ENCODE measurements at places on chromosomes 11 and 22. TPM values are rescaled to one million over a fixed set of nuclear protein-coding genes. Genes with fewer than 3 reads are reported as not detected.

The APOBEC3A gene
- total RNA-seq, result not detected

- H3K4me3 ChIP-seq, result no peak overlapping the region
- no peak for DNase-seq
- no peaks in the 10 kb centered on the region for H3K27me3 ChIP-seq
- no peak overlapping the region for H3K27ac ChIP-seq
- peaks cover 27% of the 10 kb centered on the region for H3K4me1 ChIP-seq
Measured at GRCh38 chr11:130122141-130122575, 37.4 kb upstream of the ST14 start.

DNA sequence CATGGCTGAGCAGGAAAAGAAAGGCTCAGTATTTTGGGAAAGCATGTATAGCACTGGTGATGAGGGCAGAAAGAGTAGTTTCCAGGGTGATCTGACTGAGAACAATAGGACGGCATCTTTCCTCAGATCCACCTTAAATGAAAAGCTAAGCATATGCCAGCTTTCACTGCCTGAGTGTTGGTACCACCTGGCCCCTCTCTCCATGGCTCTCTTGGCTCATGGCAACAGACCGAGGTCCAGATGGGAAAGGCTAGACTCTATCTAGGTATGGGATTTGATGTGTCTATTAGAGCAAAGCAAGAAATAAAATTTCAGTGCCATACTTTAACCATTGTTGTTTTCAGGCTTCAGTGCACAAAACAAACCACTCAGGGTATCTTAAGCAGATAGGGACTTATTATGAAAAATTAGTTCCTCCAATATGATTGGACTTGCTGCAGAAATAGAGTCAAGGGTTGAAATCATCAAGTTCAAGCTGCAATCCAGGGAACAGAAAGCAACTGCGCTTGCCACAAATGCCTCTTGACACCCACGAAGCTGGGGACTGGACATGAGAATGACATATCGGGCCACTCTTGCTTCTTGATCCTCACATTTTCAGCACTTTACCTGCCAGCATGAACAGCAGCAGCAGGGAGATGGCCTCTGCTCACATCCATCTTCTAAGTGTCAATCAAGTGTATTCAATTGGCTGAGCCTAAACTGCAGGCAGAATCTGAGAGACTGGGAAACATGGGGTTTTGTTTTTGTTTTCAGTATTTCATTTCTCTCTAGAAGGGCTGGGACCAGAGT, 64.0 kb upstream of the SNX19 start:
- H3K27me3 ChIP-seq, result no peaks in the 10 kb centered on the region
- H3K27ac ChIP-seq, result no peak overlapping the region
- H3K4me1 ChIP-seq, result no peaks in the 10 kb centered on the region
- no peak overlapping the region for H3K4me3 ChIP-seq

The NRIP3 gene
- total RNA-seq, result 1.4 TPM

DNA sequence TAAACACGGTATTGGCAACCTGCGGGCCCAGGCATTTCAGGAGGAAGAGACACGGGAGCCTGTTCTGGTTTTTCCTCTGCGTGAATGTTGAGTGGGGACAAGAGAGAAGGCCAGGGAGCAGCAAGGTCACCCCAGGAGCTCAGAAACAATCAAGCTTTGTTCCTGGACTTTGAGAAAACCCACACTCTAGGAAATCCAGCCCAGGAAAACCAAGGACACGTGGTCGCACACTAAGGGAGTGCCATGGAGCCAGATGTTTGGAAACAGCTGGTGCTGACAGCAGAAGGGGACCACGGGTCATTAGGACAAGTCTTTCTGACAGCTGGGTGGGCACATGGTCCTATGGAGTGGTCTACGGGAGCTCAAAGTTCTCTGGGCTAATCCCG, 44.1 kb downstream of the MYH9 start:
- DNase-seq, result no peak
- H3K4me3 ChIP-seq, result no peak overlapping the region
- peaks cover 90% of the 10 kb centered on the region for H3K4me1 ChIP-seq

The ADAMTS8 gene
- total RNA-seq, result not detected

DNA sequence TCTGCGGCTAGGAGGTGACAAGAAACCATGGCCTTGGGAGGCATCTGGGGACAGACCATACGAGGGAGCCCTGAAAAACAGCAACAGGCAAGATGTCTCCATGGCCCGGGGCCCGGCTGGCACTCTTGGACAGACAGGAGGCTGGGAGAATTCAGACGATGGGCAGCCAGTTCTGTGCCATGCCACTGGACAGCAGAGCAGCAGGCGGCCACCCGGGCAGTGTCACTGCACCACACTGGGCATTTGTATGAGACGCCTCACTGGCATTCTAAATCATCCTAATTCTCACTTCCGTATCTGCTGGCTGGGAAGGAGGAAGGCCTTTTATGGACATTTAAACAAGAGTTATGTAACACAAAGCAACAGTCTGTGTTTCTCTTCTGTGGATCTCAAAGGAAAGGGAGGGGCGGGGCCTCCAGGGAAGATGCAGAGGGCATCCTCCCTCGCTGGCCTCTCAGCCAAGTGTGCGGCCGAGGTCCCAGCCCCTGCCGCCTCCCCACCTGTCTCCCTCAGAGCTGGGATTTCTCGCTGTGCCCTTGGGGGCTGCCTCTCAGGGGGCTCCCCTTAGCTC, 350.3 kb downstream of the SHANK2 start:
- H3K4me1 ChIP-seq, result no peaks in the 10 kb centered on the region
- no peak overlapping the region for H3K4me3 ChIP-seq
- H3K27ac ChIP-seq, result no peak overlapping the region
- H3K36me3 ChIP-seq, result no peaks in the 10 kb centered on the region
- H3K27me3 ChIP-seq, result no peaks in the 10 kb centered on the region

DNA sequence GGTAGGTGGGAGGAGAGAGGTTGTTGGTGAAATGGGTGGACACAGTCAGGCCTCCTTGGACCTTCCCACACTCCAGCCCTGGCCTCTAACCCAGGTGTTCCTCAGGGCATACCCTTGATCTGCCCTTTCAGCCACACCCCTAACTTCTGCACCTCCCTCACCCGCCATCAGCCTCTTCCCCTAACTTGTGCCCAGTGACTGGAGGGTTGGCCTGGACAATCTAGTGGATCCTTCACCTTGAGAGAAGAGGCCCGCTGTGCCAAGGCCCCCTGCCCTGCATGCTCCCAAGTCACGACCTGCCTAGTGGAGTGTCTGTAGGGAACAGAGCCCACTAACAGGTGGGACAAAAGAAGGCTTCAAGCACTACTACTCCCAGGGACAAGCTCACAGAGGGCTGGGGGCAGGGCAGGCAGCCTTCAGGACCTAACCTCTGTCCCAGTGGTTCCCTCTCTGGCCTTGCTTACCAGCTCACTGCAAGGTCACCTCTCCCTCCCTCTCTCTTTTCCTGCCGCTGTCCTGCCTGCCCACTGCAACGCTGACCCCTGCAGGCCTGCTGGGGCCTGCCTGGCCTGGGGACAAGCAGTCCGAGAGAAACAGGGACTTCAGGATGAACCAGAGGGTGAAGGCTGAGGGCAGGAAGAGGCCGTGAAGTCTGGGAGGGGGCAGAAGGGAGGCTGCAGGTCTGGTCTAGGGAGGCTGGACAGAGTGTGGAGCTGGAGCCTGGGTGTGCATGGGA, 3.3 kb downstream of the SYT7 start:
- no peak overlapping the region for H3K4me3 ChIP-seq
- peaks cover 5% of the 10 kb centered on the region for H3K4me1 ChIP-seq
- DNase-seq, result no peak
- no peak overlapping the region for H3K27ac ChIP-seq
- H3K27me3 ChIP-seq, result peaks cover 32% of the 10 kb centered on the region

- no peak overlapping the region for H3K27ac ChIP-seq
- no peaks in the 10 kb centered on the region for H3K27me3 ChIP-seq
- no peaks in the 10 kb centered on the region for H3K36me3 ChIP-seq
- peak overlapping the region; percentile 63 for H3K4me3 ChIP-seq
- no peak for DNase-seq
Measured at GRCh38 chr22:25404556-25404927, 159.9 kb upstream of the GRK3 start.

The VSTM5 gene
- not detected for total RNA-seq

The PDGFB gene
- total RNA-seq, result 3.0 TPM

The AMPD3 gene
- 10.8 TPM for total RNA-seq

DNA sequence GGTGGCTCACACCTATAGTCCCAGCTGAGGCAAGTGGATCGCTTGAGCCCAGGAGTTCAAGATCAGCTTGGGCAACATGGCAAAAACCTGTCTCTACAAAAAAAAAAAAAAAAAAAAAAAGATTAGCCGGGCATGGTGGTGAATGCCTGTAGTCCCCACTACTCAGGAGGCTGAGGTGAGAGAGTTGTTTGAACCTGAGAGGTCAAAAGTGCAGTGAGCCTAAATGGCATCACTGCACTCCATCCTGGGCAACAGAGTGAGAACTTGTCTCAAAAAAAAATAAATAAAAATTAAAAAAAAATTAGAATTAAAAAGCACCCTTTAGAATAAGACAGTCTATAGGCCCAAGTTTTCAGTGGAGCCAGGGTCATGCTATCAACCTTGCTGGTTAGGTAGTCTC, 95.5 kb downstream of the PDHX start:
- H3K4me1 ChIP-seq, result peaks cover 34% of the 10 kb centered on the region
- no peak overlapping the region for H3K4me3 ChIP-seq
- no peak overlapping the region for H3K27ac ChIP-seq
- H3K36me3 ChIP-seq, result no peaks in the 10 kb centered on the region
- H3K27me3 ChIP-seq, result no peaks in the 10 kb centered on the region
